ENCODE measurements at places on chromosomes 1 and 21. TPM values are rescaled to one million over a fixed set of nuclear protein-coding genes. Genes with fewer than 3 reads are reported as not detected.
A peak's percentile ranks its signal among the peaks of the same experiment; 100 is the strongest.

GRCh38 chr1:154755858-154756730, 114.0 kb downstream of the KCNN3 start:
- no peak overlapping the region for H3K4me3 ChIP-seq
- peak overlapping the region; percentile 69 for H3K27ac ChIP-seq
- H3K36me3 ChIP-seq: peaks cover 4% of the 10 kb centered on the region
- peaks cover 86% of the 10 kb centered on the region for H3K4me1 ChIP-seq

DNA sequence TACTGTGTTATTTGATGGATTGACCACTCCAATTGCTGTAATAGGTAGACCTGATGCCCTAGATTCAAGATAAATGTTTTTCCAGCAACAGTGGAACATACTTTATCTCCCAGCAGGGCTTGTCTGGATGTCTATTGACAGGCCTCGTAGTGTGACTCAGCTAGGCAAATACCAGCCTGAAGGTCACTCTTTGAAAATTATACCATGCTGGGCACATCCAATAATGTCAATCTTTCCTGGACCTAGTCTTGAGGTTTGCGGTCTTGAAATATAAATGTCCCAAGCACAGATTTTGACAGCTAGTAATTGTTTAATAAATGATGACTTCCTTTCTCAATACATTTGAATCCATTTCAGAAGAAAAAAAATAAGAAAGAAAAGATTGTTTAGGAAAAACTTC, 1138.0 kb upstream of the TMPRSS15 start:
- H3K4me1 ChIP-seq: no peaks in the 10 kb centered on the region
- no peak for DNase-seq
- no peak overlapping the region for H3K27ac ChIP-seq
- no peak overlapping the region for H3K4me3 ChIP-seq
- H3K36me3 ChIP-seq: no peaks in the 10 kb centered on the region

DNA sequence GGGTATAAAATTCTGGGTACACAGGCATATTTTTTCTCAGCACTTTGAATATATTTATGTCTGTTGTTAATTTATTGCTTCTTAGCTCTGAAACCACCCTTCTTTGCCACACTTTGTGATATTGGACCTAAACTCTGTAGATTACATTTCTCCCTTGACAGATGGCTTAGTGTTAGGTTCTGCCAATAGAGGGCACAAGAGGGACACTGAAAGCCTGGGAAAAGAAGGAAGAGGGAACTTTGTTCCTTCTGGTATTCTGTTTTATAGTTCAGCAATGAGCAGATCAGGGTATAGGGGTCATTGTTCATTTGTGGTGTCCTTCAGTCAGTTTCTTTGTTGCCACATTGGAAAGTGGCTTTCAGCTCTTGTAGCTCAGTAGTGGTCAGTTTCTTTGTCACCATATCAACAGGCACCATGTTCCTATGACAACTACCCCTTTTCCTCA, 423.5 kb upstream of the PROX1 start:
- no peak overlapping the region for H3K4me3 ChIP-seq
- no peaks in the 10 kb centered on the region for H3K36me3 ChIP-seq
- H3K4me1 ChIP-seq: no peaks in the 10 kb centered on the region
- peaks cover 5% of the 10 kb centered on the region for H3K27me3 ChIP-seq

OR14K1 gene
- not detected for total RNA-seq

Data from activated T-helper 1 cell treated with anti-CD3 and anti-CD28 coated beads, Interleukin-12 subunit alpha, Interleukin-12 subunit beta, Interleukin-2, Interleukin-4 antibody, amounts not matched to agents 30 ng/mL and 10 ng/mL and 1 ng/mL, durations not matched to agents 14 hours and 24 hours and 36 hours (primary cell).